Activated naive CD8-positive, alpha-beta T cell treated with anti-CD3 and anti-CD28 coated beads for 36 hours (primary cell): ENCODE measurements at places on chromosomes 7 and 10. TPM values are rescaled to one million over a fixed set of nuclear protein-coding genes. Genes with fewer than 3 reads are reported as not detected.

The GPR141 gene
- total RNA-seq = not detected

The CLDN15 gene
- 13.3 TPM for total RNA-seq

The THSD7A gene
- not detected for total RNA-seq

The ZNF853 gene
- 2.2 TPM for total RNA-seq

The ANK3 gene
- 1.7 TPM for total RNA-seq

The NCF1 gene
- total RNA-seq = 1.8 TPM

- no peak for DNase-seq
These were observed 68.5 kb downstream of the INPP5A start for GRCh38 chr10:132606031-132606491.

GRCh38 chr7:133165001-133165400 lies 83.1 kb upstream of the CHCHD3 start:
- DNase-seq = no peak

DNA sequence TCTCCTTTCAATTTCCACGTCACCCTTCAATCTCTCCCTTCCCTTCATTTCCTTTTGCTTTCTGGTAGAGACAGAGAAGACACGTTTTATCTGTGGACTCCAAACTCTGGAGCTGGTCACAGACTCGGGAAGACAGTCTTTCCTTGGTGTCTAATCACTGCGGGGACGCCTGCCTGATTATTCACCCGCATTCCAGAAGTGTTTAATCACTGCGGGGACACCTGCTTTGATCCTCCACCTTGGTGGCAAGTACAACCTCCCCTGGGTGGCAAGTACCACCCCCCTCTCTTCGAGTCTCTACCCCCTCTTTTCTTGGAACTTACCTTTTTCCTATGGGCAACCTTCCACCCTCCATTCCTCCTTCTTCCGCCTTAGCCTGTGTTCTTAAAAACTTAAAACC lies 15.3 kb upstream of the LRRC61 start:
- no peak for DNase-seq

DNA sequence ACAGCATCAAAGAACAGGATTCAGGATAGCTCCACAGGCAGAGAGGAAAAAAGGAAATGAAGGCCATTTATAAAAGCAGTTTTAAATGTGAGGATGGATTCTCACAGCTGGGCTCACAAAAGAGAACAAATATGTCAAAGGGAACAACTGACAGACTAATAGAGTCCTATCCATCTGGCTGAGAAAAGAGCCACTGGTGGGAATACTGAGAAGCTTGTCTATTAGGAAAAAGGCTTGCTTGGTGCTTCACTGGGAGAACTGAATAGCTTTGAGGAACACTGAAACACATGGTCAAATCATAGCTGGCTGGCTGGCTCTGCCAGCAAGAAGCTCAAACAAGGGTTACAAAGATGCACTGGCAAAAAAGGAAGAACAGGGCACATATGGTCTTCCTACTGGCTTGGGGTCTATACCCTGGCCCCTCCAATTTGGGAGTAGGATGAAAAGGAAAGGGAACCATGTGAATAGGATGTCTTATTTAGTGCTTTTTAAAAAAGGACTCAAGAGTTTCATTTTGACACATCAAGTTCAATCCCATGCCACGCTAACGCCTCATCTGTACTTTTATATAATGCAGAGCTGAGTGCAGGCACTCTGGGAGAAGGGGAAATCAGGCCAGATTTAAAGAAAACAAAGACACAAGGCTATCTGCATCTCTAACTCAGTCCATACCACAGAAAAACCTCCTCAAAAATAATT lies 44.8 kb upstream of the KCNIP2 start:
- DNase-seq = no peak

- no peak for DNase-seq
These were observed 143.2 kb upstream of the PCBD1 start for GRCh38 chr10:71031603-71032002.

- DNase-seq = no peak
These were observed 102.9 kb downstream of the TAX1BP1 start for GRCh38 chr7:27842851-27843250.

GRCh38 chr7:81025360-81025759 lies 106.5 kb upstream of the SEMA3C start:
- no peak for DNase-seq

- DNase-seq = no peak
These were observed 120.7 kb downstream of the SRPK2 start for GRCh38 chr7:105268056-105268455.

GRCh38 chr7:66964411-66964810 lies 31.0 kb downstream of the SBDS start:
- no peak for DNase-seq

DNA sequence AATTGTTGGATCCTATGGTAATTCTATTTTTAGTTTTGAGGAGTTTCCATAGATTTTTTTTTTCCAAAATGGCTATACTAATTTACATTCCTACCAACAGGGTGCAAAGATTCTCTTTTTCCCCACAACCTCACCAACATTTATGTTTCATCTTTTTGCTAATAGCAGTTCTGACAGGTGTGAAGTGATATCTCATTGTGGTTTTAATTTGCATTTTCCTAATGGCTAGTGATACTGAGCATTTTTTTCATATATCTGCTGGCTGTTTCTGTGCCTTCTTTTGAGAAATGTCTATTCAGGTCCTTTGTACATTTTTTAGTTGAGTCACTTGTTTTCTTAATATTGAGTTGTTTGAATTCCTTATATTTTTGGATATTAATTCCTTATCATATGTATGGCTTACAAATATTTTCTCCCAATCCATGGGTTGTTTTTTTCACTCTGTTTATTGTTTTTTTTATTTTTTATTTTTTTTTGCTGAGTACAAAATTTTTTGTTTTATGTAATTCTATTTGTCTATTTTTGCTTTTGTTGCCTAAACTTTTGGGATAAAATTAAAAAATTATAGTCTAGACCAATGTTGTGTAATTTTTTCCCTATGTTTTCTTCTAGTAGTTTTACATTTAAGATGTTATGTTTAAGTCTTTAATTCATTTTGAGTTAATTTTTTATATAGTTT lies 205.9 kb upstream of the ADCY1 start:
- DNase-seq = no peak

- no peak for DNase-seq
These were observed 223.6 kb upstream of the SEMA3E start for GRCh38 chr7:83872501-83872900.

DNA sequence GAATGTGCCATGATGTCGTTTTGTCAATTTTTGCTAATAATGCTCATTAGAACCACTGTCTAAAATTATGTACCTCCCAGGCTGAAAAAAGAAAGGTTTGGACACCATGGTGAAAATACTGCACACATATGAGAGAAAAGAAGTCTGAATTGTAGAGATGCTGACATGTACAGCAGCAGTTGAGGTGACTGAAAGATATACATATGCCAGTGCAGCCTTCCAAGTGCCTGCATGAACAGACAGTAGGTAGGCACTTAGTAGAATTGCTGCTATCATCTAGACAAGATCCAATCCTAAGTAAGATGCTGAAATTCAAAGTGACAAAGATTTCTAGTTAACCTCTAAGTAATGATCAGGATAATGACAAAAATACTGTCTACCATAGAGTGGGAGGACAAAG lies 86.9 kb downstream of the SLC13A1 start:
- DNase-seq = no peak
